SK-MEL-5 (cell line): ENCODE measurements at places on chromosomes 3 and 15. TPM values are rescaled to one million over a fixed set of nuclear protein-coding genes. Genes with fewer than 3 reads are reported as not detected.

The COX5A gene
- 124 and 133 TPM in 2 replicates for total RNA-seq

The MYRIP gene
- 0.08 and 0.21 TPM in 2 replicates for total RNA-seq

The CYP8B1 gene
- total RNA-seq, result not detected in 2 replicates

The SH2D7 gene
- total RNA-seq, result not detected in 2 replicates

The PEAK1 gene
- total RNA-seq, result 17.8 and 24.1 TPM in 2 replicates

The TEX9 gene
- total RNA-seq, result 8.2 and 11.6 TPM in 2 replicates

The TFRC gene
- 320 and 331 TPM in 2 replicates for total RNA-seq

The DNASE1L3 gene
- total RNA-seq, result 1.3 TPM in 1 of 2 replicates, not detected in the other

The PLSCR5 gene
- total RNA-seq, result not detected in 2 replicates

The CELSR3 gene
- 3.2 and 3.6 TPM in 2 replicates for total RNA-seq

The TMPRSS7 gene
- not detected in 2 replicates for total RNA-seq

The ACTC1 gene
- not detected in 2 replicates for total RNA-seq

The CHRNA3 gene
- 0.74 and 2.1 TPM in 2 replicates for total RNA-seq

GRCh38 chr15:96360581-96361308, 30.2 kb downstream of the NR2F2 start:
- no peak for DNase-seq

- DNase-seq, result no peak
Observed at GRCh38 chr3:65356331-65357248, 668.8 kb upstream of the ADAMTS9 start.

- DNase-seq, result no peak
Observed at GRCh38 chr3:71863563-71864190, 78.7 kb upstream of the PROK2 start.

GRCh38 chr3:42735019-42735418, 32.4 kb upstream of the HHATL start:
- no peak for DNase-seq

DNA sequence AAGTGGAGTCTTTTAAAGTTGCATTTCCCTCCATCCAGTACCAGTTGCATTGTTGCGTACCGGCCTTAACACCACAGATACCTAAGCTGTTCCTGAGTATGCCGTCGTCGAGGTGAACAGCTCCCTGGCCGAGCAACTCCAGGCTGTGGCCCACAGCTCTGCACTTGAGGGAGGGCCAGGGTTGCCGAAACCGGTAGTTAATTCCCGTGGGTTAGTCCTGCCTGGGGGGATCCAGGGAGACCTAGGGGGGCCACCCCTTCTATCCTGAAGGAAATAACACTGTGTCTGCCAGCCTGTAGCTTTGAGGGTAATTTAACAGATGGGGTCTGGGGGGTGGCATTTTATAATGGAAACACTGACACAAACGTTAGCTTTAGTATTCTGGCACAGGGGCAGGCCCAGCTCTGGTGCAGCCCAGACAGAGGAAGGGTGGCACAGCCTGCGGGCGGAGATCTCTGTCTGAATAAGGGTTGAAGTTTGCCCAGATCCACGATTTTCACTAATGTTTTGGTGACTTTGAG, 60.8 kb downstream of the RGMA start:
- DNase-seq, result no peak

- no peak for DNase-seq
Observed at GRCh38 chr3:57688291-57688690, 4.6 kb downstream of the DENND6A start.

DNA sequence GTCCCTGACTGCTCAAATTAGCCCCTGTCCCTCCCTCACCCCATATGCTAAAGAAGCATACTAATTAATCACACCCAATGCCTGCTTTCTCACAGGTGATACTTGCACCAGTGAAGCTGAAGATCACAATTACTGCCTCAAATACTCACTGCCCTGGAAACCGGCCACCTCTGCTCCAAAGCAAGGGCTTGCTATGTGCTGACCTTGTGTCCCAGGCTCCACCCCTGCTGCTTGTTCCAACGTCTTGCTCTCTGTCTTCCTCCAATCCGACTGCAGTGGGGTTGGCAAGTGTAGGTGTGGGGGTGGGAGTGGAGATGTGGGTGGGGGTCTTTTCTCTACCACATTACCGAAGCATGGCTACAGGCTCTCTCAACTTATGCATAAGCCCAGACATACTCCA, 55.7 kb upstream of the PSMD6 start:
- no peak for DNase-seq

- DNase-seq, result no peak
Observed at GRCh38 chr15:79960502-79961212, 10.3 kb downstream of the BCL2A1 start.

DNA sequence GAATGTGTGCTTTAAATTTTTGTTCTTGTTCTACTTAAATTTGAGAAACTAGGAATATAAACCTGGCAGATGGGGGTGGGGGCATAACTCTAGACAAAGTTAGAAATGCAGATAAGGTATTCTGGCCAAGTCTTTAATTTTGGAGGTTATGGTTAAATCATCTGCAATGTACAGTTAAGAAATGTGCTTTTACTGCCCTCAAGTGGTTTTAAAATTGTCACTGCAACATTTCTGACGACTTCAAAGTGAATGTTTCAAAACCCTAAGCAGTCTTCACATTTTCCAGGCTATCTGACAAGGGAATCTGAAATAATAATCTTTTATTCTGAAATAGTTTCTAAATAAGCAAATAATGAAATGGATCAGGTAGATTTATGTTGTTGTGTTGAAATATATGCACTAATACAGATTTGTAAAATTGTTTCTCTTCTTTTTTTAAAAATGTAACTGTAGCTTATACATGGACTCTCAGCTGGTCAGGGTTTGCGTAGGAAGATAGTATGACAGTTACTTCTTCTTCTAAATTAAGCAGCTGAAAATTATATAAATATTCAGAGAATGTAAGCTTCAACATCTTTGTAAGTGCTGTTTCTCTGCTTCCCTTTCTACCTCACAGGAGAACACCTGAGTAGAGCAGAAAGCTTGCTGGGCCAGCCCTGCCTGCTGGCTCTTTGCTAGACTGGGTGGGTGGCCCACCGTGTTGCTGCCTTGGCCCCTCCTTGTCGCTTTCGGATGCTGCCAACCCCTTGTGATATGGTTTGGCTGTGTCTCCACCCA, 45.0 kb downstream of the SUCNR1 start:
- peak; percentile 70 for DNase-seq

DNA sequence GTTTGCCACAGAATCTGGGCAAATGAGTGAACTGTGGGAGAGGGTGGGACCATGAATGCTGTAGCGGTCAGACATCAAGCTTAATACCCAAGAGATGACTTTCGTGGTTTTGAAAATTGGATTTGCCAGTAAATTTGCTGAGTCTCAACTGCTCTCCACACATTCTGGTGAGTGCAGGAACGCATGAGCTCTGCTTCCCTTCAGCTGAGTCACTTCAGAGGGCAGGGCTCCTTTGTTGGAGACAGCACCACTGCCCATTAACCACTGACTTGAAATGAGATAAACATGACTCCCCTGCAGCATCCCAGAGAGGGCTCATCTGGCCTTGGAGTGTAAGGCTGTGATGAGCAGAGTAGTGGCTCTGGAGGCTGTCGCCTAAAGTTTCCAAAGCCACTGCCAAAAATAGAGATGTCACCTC, 22.6 kb downstream of the RARRES1 start:
- DNase-seq, result peak; percentile 62

DNA sequence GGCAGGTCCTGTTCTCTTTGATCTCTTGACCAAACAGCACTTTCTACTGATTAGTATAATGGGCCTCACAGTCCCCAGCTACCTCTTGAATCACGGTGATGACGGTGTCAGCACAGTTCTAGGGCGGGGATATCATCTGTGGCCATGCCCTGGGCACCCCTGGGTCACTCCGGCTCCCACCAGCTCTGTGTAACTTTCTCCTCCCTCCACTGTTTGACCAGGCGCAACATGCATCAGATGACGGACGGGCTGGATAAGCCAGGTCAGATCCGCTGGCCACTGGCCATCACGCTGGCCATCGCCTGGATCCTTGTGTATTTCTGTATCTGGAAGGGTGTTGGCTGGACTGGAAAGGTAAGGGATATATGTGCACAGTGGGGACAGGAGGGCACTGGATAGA, 29.6 kb downstream of the SLC6A1 start:
- no peak for DNase-seq

GRCh38 chr3:136105044-136105443, 91.1 kb downstream of the MSL2 start:
- no peak for DNase-seq

- DNase-seq, result no peak
Observed at GRCh38 chr3:14512281-14512941, 27.7 kb downstream of the GRIP2 start.

- DNase-seq, result no peak
Observed at GRCh38 chr3:169250000-169250399, 413.5 kb downstream of the MECOM start.

GRCh38 chr15:69132977-69133861, 27.2 kb upstream of the GLCE start:
- DNase-seq, result peak; percentile 22

DNA sequence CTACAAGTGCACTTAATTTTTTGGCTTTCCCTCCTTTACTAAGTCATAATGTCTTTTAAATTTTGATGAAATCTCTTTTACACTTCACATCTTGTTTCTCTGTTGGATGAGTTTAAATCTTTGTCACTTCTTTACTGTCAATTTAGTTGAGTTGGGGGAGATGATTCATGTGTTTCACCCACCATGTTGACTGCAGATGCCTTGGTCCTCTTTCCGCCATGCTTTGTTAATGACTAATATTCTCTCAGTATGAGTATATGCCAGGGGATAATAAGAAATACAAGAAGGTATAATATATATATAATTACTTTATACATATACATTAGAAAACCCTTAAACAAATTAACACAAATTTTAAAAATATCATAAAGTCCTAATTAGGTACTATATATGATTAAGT, 149.7 kb upstream of the SPRED1 start:
- DNase-seq, result no peak

GRCh38 chr3:95798628-95799027, 1015.8 kb upstream of the EPHA6 start:
- DNase-seq, result no peak

DNA sequence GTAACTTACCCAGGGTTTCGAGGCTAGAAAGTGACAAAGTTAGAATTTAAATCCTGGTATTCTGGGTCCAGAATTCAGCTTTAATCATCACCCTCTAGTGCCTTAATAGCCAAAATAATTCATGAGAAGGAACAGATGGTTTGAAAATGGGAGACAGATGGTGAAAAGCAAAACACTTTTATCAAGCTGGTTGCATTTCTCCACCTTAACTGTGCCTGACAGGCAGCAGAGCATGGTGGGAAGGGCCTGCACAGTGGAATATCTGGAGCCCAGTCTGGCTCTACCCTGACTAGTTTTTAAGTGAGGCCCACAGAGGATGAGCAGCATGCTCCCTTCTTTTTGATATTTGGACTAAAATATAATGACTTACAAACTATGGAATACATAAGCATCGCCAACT, 35.6 kb upstream of the RASGRP1 start:
- no peak for DNase-seq

DNA sequence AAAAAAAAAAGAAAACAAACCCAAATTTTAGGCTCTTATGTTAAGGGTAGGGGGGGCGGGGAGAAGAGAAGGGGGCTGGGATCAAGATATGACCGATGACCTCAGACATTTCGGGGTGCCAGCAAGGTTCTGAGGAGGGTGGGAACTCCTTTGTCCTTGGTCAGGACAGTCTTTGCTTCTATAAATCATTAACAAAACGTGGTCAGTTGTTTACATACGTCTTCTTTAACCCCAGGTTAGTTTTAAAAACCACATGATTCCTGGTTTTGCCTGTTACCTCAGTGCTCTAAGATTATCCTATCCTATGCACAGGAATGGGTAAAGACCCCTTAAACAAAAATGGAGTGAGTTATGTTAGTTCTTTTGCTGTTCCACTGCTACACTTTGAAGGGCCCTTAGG, 285.5 kb downstream of the GABRG3 start:
- DNase-seq, result no peak
